ENCODE measurements at places on chromosomes 4 and X.

DNA sequence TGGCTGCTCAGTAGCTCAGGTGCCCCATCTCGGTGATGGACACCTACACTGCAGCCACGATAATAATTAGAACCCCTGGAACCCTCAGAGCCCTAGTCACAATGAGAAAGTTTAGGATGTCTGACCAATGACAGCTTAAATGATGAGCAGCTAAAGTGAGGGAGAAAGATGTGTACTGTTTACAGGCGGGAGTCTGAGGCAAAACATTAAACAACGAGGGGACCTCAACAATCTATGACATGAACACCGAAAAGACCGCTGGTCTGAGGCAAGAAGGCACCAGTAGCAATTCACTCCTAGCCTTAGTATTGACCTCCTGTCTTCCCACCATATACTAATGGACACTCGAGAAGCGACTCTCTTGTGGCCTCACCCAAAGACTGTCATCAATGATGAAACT lies 369.5 kb upstream of the SMIM31 start:
- no peak for DNase-seq

DNA sequence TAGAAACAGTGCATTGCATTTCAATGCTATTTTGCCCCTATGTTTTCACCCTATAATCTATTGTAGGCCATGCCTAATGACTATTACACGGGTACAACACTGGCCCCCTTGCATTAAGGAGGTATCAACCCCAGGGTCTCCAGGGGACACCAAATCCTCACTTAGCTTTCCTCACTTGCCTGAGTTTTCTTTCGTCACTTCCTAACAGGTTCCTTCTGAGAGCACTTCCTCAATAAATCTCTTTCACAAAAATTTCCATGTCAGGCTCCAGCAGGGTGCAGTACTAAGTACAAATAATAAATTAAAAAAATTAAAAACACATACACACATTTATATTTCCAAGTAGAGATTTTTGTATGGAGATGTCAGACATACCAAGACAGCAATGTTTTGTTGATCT lies 165.0 kb downstream of the RBM46 start:
- DNase-seq: no peak

DNA sequence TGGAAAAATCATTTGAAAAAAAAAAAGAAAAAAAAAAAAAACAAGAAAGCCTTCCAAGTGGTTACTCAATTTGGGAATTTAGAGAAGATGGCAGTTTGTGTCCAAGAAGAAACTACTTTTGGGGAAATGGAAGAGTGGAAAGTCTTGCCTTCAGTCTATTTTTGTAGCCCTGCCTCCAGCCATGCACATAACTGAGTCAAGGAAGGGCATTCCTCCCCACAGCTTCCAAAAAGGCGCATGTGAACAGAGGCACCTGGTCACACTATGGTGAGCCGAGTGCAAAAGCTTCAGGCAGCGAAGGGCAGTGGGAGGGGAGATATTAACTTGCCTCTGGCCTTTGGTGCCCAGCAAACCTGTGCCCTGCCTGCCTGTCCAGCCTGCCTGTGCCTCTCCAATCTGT lies 163.7 kb downstream of the SMIM20 start:
- DNase-seq: no peak

GRCh38 chrX:47296766-47297365 lies 64.1 kb downstream of the USP11 start:
- no peak for DNase-seq

GRCh38 chrX:28854637-28855036 lies 267.4 kb downstream of the IL1RAPL1 start:
- DNase-seq: no peak

DNA sequence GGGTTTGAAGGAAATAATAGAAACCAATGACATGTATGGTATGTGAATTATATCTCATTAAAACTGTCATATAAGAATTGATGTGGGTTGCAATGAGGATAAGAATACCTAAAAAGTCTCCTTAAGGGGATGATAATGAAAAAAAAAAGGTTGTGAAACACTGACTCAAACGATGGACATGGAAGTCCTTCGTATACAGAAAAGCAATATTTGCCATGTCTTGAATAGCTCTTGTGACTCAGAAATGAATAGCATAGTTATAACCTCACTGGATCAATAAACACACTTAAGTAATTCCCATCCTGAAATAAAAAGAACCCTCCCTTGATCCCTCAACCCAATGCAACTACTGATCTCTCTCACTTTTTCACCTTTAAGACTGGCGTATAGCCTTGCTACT lies 89.7 kb downstream of the OPHN1 start:
- no peak for DNase-seq

- DNase-seq: no peak
Observed at GRCh38 chr4:37359261-37359660, 114.7 kb downstream of the NWD2 start.

DNA sequence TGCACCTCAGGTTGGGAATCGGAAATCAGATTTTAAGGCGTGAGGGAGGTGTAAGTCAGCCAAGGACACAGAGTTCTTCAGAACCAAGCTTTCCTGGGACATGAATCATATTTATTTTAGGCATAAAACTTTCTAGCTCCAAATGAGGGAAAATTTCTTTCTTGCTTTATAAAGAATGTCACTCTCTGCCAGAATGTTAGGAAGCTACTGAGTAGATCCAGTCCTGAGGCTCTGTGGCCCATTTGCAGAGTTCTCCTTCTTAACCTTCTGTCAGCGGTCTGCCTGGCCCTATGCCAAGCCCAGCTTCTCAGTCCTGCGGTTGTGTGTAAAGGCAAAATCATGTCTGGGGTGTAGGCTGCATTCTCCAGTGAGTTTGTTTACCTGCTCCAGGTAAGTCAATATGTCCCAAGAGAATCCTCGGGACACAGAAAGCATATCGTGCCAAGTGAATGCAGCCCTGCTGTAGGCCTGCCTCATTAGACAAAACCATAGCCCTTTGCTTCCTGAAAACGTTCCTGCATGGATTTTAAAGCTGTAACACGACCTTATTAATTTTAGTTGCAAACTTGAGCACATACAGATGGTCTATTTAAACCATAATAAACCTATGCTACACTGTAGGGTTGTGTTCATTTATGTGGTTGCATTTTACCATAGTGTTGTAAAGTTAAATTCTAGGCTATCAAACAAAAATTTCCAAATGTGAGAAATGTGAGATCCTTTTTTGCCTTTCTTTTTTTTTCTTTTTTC lies 29.2 kb upstream of the CCNI start:
- no peak for DNase-seq
